ENCODE measurements at places on chromosomes 3 and 15.
A peak's percentile ranks its signal among the peaks of the same experiment; 100 is the strongest.

DNA sequence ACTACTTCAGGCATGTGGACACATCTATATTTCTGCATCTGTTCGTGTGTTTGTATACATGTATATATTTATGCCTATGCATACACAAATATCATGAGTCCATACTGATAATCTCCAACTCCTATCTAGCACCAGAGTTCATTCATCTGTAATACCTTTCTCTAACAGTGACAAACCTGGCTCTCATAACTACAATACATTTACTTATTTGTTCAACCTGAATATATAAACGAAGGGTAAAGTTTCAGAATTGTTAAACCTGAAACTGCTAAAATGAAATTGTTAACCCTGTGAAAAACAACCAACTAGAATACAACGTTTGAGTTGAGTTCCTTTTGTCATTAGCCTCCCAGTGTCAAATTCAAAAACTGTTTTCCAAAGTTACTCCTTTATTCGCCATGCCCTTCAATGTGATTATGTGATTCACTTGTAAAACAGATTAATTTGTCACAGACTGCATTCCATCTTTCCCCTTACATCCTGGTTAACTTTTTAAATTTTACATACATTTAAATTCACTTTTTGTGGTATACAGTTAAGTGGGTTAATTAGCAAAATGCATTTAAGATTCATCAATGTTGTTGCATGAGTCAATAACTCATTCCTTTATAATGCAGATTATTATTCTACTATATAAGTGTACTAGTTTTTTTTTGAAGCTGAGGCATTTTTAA, 58.5 kb downstream of the PIK3R4 start:
- peak; percentile 25 for DNase-seq

- DNase-seq, result no peak
Observed at GRCh38 chr3:114392831-114393230, 99.0 kb downstream of the TIGIT start.

DNA sequence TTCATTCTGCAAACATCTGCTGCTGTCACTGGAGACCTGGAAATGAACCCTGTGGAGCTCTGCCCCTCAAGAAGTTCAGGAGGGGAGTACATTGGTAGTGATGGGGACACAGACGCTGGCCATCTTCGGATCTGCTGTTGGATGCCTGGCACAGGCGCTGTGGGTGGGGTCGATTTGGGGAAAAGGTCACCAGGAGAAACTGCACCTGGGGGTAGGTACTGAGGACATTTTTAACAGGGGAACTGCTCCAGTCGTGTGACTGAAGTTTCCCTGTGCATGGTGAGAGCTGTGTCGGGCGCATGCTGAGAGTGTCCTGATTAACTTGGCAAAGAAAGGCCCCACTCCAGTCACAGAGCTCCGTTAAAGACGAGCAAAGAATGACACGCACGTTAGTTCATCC, 3.4 kb downstream of the UROC1 start:
- DNase-seq, result no peak

DNA sequence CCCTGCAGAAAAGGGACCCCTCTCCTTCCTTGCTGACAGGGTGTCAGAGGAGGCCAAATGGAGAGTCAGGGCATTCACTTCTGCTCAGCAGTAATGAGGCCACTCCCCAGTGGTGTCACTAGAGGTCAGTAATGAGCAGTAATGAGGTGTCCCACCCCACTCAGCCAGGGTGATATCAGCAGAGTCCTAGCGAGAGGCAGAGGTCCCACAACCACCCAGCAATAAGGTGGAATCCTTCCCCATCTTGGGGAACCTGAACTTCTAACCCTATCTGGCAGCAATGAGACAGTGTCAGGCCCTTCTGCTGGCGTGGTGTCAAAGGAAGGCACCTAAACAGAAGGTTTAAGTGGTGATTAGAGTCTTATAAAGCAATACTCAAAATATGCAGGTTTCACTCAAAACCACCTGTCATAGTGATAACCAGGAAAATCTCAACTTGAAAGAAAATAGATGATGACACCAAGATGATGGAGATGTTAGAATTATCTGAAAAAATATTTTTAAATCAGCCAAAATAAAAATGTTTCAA, 12.9 kb downstream of the OCA2 start:
- peak; percentile 70 for DNase-seq

DNA sequence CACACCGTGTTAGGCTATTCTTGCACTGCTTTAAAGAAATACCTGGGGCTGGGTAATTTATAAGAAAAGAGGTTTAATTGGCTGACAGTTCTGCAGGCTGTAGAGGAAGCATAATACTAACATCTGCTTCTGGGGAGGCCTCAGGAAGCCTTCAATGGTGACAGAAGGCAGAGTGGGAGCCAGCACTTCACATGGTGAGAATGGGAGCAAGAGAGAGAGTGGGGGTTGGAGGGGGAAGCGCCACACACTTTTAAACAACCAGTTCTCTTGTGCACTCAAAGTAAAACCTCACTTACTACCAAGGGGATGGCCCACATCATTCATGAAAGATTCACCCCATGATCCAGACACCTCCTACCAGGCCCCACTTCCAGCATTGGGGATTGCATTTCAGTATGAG, 181.1 kb downstream of the APBA2 start:
- DNase-seq, result no peak

DNA sequence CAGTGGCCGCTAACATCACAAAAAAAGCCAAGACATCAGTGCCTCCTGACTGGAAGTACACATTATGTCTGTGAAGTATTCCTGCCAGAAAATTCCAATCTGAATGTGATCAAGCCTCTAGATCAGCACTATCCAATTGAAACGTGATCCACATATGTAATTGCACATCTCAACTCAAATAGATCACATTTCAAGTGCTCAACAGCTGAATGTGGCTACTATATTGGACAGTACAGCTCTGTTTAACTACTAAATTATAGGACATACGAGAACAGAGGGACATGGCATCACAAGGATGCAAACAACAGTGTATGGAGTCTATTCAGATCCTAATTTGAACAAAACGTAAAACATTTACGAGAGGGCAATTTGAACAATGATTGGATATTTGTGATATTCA, 542 bp upstream of the UBAP1L start:
- DNase-seq, result no peak

GRCh38 chr3:45223889-45224727, 2.0 kb downstream of the TMEM158 start:
- DNase-seq, result no peak

- DNase-seq, result no peak
Observed at GRCh38 chr3:23389686-23390085, 186.6 kb downstream of the UBE2E2 start.

DNA sequence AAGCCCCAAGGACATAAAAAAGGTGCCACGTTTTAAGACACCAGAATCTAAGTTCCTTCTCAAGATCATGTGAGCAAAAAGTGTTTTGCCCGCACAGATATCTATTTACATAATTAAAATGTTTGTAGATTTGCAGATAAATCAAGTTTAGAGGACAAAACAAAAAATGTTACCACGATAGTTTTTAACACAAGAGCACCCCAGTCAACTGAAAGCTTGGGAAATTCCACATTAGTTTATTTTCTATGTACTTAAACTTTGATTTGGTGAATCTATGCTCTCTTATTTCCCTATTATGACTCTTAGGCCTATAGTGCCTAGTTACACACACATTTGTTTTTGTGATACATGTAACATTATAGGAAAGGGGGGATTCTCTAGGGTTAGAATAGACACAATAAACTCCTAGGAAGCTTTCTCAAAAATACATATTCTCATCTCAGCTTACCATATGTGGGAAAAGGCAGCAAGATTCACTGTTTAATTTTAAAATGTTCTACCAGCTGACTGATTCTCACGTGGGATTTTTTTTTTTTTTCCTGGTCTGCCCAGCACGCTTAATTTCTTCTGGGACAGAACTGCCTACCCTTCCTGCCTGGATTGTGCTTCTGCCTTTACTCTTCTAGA, 8.4 kb upstream of the LEKR1 start:
- no peak for DNase-seq

- no peak for DNase-seq
Observed at GRCh38 chr3:30609930-30610701, 3.7 kb downstream of the TGFBR2 start.

GRCh38 chr15:60065951-60066350, 61.8 kb downstream of the FOXB1 start:
- DNase-seq, result no peak

DNA sequence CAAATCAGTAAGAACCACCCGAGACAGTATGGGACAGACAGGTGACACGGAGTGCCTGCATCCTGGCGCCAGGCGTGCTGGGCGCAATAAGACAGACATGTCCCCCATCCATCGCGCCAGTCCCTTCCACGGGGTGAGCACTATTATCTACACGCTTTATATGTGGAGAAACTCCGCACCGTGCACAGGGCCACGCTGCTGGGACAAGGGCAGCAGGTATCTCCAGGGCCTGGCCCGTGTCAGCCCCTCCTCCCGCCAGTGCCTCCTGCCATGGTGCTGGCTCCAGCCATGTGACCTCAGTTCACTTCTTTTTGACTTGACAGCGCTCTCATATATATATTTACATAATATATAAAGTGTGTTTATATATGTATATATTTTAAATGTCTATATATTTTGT, 42.6 kb downstream of the TNK2 start:
- DNase-seq, result no peak

GRCh38 chr3:141372656-141373055, 4.4 kb downstream of the ZBTB38 start:
- no peak for DNase-seq
